Occipital lobe (tissue), 3 donors: ENCODE measurements at places on chromosomes 16 and 17.

- no peak for DNase-seq
These were observed 34.3 kb downstream of the ASPA start for GRCh38 chr17:3510090-3510489.

- DNase-seq: peak; percentile 52
These were observed 54.8 kb upstream of the MAP3K14 start for GRCh38 chr17:45371414-45372324.

DNA sequence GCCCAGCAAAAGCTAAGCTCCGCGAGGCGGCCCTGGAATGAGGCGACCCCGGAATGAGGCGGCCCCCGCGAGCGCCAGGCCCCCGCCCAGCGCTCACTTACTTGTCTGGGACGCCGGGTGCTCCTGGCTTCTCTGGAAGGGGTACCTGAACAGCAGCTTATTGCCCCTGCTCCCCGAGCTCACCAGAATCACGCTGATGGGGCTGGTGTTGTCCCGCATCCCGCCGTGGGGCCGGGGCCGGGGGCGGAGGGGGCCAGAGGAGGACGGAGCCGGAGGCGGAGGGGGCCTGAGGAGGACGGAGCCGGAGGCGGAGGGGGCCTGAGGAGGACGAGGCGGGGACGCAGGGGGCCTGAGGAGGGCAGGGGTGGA lies 440 bp downstream of the NPRL3 start:
- no peak for DNase-seq

GRCh38 chr16:23026784-23027362 lies 122.4 kb downstream of the USP31 start:
- no peak for DNase-seq

DNA sequence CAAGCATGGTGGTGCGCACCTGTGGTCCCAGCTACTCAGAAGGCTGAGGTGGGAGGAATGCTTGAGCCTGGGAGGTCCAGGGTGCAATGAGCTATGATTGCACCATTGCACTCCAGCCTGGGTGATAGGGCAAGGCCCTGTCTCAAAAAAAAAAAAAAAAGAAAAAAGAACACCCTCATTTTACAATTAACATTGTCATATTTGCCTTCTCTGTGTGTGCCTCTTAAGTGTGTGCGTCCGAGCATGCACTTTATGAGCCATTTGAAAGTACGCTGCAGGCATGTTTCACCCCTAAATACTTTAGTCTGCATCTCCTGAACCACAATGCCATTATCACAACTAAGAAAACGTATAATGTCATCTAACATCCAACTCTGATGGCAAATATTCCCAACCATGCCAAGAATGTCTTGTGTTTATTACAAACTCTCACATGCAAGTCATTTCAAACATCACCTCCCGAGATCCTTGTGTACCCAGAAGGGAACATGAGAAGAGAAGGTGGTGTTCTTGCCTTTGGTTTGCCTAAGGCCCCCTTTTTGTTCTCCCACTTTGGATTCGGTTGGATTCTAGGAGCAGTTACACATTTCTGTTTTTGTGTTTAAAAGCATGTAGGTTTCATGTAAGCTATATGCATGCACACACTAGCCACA lies 38.0 kb downstream of the CDH1 start:
- no peak for DNase-seq

- no peak for DNase-seq
These were observed 405.0 kb downstream of the SHISA9 start for GRCh38 chr16:13306161-13306995.

- no peak for DNase-seq
These were observed 151.7 kb downstream of the CPPED1 start for GRCh38 chr16:12651765-12652512.

- no peak for DNase-seq
These were observed 279.2 kb upstream of the RPL38 start for GRCh38 chr17:73924114-73924908.

GRCh38 chr16:81625544-81626153 lies 153.4 kb upstream of the PLCG2 start:
- DNase-seq: peak; percentile 18

DNA sequence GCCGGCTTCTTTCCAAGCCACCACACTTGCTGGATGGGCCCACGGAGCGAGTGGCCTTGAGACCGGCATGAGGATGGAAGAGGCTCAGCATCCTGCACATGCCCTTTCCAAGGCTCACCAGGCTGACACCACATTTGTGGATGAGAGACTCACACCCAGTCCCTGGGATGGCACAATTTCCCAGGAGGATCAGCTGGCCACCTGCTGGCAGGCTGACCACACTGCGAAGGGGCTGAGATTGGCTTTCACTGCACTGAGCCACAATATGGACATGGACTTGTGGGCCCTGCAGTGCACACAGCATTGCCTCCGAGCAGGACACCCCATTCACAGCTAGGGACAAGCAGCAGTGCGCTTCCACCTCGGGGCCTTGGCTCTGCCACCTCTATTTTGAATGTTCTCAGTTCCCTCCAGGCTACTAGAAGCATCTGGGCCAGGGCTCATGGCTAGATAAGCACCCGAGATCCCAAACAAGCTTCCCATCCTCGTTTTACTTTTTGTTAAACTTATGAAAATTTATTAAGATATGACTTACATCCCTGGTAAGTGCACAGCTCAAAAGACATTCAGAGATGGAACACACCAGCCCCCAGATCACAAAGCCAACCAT lies 25.3 kb upstream of the KSR1 start:
- DNase-seq: no peak

DNA sequence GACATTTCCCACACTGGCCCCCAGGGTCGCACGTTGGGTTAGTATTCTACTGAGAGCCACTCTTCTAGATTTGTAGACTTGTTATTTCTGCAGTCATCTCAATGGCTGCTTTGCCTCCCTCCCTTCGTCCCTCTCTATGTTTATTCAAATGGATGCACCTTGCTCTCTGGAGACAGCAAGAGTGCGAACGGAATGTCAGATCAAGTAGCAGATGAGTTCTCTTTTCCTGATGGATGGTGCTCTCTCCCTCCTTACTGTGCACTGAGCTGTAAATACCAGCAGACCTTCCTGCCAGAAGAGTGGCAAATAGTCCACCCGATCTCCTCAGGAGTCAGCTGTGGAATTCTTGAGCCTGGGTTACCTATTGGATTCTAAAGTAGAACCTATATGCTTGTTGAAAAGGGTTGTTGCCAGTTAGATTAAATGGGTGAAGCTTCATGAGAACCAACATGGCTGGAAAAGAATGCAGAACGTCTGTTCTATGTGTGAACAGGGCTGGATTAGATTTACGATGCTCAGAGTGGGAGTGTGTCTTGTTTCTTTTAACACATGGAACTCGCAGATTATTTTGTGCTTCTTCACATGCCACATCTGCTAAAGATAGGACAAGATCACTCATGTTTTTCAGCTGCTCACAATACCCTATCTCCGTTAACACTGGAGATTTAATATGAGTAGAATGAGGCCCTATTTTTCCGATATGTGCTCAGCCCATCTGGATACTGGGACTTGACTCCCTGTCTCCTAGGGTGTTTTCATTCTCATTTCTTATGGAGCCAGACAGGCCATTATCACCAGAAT lies 6.1 kb downstream of the GNAO1 start:
- DNase-seq: no peak

DNA sequence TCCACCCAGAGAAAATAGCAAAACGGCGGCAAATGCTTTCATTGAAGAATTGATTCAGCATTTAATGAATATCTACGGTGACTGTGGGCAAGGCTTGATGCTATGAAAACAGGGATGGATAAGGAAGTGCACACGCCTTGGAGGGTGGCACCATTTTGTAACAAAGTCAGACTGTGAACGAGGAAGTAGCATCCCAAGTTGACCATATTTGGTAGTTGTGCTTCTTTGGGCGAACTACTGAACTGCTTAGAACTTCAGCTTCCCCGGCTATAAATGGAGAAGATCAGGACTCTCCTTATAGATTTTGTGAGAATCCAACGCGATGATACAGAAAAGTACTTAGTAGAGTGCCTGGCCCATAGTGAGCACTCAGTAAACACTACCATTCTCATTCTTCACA lies 303.2 kb downstream of the MAF start:
- no peak for DNase-seq

GRCh38 chr17:76046064-76046463 lies 19.0 kb upstream of the EVPL start:
- DNase-seq: no peak

- no peak for DNase-seq
These were observed 24.0 kb upstream of the GINS2 start for GRCh38 chr16:85712801-85713200.

- DNase-seq: peak; percentile 44
These were observed 7.9 kb downstream of the NAT9 start for GRCh38 chr17:74768069-74768762.

DNA sequence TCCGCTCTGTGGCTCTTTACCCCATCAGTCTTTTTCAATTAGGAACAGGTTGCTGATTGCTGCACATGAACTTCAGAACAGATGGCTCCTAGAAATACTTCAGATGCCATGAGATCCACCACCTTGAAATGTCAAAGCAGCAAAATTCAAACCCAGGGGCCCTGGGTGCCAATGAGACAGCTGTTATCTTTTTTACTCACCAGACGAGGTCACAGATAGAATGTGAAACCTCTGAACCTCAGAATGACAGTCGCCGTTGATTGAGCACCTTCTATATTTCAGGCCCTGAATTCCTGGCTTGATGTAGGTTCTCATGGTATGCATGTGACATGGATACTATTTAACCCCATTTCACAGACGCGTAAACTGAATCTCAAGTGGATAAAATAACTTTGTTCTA lies 63.0 kb downstream of the MAF start:
- DNase-seq: no peak

- no peak for DNase-seq
These were observed 10.1 kb downstream of the MGRN1 start for GRCh38 chr16:4634768-4635167.

- DNase-seq: no peak
These were observed 1.2 kb upstream of the C17orf99 start for GRCh38 chr17:78144736-78145641.

GRCh38 chr16:10611825-10612342 lies 31.5 kb upstream of the EMP2 start:
- DNase-seq: no peak

DNA sequence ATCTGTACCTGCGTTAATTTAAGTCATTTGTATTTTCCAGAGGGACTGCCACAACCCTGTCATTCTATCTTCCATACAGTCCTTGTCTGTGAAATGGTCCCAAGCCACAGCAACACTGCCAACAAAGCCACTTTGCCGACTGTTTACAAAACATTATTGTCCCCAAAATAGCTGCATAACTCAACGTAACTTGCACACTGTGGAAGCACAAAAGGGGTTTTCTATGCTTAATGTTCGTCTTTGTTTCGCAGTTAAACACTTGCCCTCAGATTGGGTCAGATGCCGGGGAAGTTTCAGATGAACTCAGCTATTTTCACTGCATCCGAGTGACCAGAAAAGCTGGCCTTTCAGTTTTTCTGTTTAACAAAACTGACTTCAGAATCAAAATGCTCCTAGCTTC lies 4.6 kb downstream of the SEC14L5 start:
- DNase-seq: peak; percentile 37

- DNase-seq: no peak
These were observed 21.3 kb downstream of the CHD9NB start for GRCh38 chr16:53031323-53031942.

DNA sequence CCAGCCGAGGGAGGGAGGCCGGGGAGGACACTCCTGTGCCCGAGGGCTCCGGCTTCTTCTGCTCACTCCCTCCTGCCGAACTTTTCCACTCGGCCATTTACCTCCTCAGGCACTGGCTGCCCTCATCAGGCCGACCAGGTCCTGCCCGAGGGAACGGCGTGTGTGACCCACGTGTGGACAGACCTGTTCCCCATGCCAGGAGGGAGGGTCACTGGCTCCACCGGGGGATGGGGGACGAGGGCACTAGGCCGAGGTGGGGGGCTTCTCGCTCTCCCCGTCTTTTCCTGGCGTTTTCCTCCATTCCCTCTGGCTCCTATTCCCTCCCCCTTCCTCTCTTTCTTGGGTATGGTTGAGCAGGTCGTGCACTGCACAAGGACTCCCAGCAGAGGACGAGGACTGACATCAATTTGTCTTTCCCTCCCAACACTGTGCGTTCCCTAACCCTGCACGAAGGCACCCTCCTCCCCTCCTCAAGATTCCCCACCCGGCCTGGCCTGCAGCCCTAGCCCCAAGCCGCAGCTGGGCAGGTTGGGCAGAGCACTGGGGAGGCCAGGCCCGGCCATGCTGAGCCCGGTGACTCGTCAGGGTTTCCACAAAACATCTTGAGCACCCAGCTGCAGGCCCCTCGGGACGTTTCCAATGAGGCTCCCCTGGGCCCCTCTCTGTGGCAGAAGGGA lies 3.2 kb upstream of the IL17C start:
- DNase-seq: no peak

DNA sequence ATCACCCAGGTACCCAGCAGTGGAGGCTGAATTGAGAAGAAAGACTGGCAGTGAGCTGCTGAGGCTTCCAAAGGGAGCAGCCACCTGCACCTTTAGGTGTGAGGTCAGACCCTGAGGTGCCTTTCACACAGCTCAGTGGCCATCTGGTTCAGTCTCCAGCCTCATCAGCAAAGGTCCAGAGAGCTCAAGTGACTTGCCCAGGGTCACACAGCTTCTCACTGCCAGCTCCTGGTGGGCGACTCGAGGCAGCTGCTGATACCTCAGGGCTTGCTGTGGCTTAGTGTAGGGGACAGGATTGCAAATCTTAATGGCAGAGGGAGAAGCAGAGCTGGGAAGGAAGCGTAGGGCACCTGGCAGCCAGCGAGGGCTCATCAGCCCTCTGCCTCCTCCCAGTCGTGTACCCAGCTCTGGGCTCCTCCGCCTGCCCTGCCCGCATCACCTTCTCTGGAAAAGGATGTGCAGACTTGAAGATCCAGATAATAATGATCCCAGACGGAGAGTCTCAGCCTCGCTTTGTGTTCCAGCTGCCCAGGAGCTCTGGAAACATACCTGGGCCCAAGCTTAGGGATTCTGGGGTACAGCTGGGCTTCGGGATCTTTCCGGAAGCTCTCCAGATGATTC lies 165.3 kb upstream of the GSE1 start:
- DNase-seq: no peak

GRCh38 chr17:75457047-75457654 lies 716 bp downstream of the TMEM94 start:
- DNase-seq: peak; percentile 43

DNA sequence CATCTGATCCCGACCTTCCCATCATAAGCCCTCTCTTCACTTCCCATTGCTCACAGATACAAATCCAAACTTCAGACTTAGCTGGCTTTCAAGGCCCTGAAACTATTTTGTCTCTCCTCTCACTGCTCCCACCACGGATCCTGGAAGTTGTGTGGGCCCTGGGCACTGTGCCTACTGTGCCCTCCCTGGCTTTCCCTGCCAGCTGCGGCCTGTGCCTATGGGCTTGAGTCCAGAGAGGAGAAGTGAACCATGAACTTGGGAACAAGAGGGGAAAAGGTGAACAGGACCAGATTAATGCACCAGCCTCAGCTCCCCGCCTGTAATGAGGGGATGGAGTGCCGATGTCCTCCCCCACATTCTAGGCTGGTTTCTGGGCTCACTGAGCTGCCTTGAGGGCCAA lies 18.9 kb upstream of the KCNJ12 start:
- DNase-seq: no peak
